ENCODE measurements at places on chromosomes 7 and 10. TPM values are rescaled to one million over a fixed set of nuclear protein-coding genes. Genes with fewer than 3 reads are reported as not detected.

GPR15LG gene
- not detected for total RNA-seq

IGF2BP3 gene
- total RNA-seq, result not detected

DNA sequence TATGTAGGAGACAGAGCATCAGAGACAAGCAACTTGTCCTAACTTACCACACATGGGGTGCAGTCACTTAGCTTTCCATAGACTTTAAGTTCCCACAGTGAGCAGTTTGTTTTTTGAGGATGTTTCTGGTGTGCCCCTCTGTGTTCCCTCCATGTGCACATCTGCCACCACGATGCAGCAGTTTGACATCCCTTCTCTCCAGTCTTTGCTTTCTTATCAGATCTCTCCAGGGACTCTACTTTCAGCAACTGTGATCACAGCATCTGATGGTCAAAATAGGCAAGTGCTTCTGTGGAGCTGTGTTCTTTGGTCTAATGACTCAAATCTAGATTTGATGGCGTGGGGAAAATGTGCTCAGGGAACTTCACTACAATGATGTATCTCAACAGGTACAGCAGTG, 96.5 kb upstream of the NAMPT start:
- DNase-seq, result no peak

- no peak for DNase-seq
Measured at GRCh38 chr7:148156233-148156632, 434.3 kb upstream of the C7orf33 start.

DNA sequence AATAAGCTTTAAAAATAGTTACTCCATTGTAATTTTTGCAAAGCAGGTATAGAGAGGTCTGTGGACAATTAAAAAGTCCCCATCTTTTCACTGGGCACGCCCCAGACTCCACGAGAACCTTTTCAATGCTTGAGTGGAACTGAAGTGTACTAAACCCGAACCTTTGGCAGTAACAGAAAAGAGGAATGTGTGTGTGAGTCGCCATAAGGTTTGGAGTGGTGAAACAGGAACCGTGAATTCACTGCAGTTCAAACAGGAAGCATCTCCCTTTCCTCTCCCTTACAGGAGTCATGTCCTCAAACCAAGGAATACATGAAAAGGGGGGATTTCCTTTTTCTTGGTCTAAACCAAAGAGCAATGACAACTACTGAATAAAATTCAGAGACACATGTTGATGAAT, 23.2 kb downstream of the NDUFB2 start:
- DNase-seq, result no peak
